RPMI7951 (cell line): ENCODE measurements at places on chromosomes 12 and 14. TPM values are rescaled to one million over a fixed set of nuclear protein-coding genes. Genes with fewer than 3 reads are reported as not detected.

RNF212B gene
- total RNA-seq = not detected in 2 replicates

KRT75 gene
- total RNA-seq = not detected in 2 replicates

DNA sequence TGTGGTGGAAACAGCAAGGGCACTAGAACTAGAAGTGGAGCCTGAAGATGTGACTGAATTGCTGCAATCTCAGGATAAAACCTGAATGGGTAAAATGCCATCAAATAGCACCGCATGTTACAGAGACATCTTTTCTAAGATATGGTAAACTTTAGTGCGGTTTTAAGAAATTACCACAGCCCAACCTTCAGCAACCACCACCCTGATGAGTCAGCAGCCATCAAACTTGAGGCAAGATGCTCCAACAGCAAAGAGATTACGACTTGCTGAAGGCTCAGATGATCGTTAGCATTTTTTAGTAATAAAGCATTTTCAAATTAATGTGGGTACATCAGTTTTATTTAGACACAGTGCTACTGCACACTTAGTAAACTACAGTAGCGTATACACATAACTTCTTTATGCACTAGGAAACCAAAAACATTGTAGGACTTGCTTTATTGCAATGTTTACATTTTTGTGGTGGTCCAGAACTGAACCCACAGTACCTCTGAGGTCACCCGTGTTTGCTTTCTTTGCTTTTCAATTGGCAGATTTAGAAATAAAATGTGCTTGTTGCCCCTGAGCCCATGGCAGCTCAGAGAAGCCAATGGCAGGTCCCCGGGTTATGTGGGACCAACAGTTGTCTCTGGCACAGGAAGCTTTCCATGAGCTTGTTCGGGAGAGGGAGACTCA is 15.9 kb downstream of the GOLGA3 start:
- peak; percentile 68 for DNase-seq

GRCh38 chr12:91460469-91460868 is 277.9 kb upstream of the DCN start:
- no peak for DNase-seq

DNA sequence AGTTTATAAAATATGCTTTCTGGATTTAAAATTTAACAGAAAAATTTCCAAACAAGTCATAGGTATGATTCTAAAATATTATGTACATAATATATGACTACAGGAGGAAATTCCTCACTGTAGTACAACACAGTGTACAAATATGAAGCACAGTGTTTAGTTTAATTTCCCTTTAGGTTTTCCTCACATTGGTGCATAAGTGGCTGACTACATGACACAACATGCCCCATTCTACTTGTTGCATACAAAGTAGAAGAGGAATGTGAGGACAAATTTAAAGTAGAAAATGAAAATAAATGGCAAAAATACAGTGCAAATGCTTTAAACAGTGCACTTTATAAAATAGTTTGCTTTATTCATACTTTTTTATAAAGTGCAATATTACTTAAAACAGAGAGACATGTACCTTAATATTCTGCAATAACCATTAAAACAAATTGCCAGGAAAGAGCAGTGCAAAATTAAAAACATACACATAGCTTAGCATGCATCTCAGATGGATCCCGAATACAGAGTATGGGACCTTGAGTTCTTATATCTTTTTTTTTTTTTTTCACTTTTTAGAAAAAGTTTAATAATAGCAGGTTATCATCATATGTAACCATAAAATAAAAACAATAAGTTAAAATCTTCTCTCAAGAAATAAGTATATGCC is 54.8 kb upstream of the TTC7B start:
- DNase-seq = no peak

- DNase-seq = no peak
These were observed 877.1 kb downstream of the C12orf50 start for GRCh38 chr12:87152075-87152474.

DNA sequence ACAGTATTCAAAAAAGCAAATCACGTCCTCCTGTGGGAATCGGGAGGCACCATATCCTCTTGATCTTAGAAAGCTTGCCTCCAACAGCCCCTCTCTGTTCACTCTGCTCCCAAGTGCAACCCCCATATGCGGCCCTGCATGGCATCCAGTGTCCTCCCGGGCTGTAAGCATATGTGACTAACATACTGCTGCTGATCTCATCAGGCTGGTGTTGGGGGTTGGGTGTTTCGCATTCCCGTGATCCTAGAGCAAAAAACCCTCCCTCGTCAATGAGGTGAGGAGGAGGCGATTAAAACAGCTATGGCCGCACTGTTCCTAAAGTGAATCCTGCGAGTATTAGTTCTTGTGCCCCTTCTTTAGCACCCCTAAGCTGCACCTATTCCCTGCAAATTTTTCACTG is 28.1 kb upstream of the PPM1A start:
- DNase-seq = no peak

GRCh38 chr14:67620217-67620785 is 581 bp downstream of the ARG2 start:
- DNase-seq = no peak

GRCh38 chr14:37599507-37600368 is 4.3 kb downstream of the TTC6 start:
- DNase-seq = peak; percentile 12

DNA sequence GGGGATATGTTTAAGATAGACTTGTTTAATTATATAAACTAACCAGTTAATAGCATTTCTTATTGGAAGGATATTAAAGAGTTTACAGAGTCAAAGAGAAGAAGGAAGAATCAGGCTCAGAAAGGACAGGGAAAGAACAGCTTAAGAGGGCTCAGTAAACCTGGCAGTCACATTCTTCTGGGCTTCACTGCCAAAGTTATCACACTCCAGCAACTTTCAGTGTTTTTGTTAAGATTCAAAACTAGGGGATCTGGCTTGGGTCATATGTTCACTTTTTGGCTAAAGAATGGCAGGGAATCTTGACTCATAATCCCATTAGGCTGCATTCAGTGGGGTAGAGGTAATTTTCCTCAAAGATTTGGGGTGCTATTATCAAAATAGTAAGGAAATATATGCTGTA is 312.3 kb downstream of the RAD51B start:
- DNase-seq = no peak
